ENCODE measurements at places on chromosomes 12 and 14.

- DNase-seq = no peak
Observed at GRCh38 chr14:69770559-69770958, 3.6 kb downstream of the SRSF5 start.

- DNase-seq = no peak
Observed at GRCh38 chr14:100432652-100433427, 109.7 kb downstream of the SLC25A47 start.

DNA sequence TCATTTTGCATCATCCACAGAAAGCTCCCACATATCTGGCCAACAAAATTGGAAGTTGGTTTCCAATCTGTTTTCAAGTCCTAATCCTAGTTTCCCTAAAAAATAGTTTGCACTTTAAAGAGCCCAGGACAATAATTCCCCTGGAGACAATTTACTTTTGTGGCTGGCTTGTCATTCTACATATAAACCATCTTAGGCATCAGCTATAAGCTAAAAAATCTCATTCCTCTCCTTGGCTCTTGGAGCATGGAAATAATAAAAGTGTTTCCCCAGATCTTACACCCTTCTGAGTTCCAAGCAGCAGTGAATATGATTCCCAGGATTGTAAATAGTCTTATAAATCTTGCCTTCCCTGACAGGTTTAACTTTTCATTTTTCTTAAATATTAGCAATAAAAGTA lies 89.1 kb upstream of the NUDT4 start:
- no peak for DNase-seq

DNA sequence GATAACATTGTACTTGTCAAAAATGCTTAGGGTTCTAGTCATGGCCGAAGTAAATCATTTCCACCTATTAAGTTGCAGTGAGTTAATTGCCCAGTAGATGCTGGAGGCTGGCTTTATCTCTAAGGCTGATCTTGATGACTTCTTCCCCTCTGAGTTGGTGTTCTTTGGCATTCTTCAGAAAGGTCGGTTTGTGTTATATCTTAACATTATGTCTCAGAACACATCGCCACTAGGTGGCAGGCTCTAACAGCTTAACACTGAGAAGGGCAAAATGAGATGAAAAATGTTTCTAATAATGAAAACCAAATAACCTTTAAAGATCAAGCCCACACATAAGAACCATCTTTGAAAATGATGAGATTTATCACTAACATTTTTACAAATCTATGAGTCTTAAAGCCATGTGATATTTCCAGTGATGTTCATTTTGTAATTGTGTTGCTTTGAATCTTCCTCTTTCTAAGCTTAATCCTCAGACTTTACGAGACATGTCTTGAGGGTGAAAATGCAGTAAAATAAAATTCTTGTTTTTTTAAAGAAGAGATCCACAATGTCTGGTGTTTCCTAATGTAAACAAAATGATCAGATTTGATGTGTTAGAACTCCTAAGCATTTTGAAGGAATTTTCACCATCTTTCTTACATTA lies 28.6 kb downstream of the SUDS3 start:
- peak; percentile 13 for DNase-seq

GRCh38 chr12:20807192-20808080 lies 3.1 kb upstream of the SLCO1B3 start:
- no peak for DNase-seq

- no peak for DNase-seq
Observed at GRCh38 chr14:99737451-99737951, 53.4 kb downstream of the CYP46A1 start.

- no peak for DNase-seq
Observed at GRCh38 chr12:75960086-75960910, 71.3 kb downstream of the PHLDA1 start.

- peak; percentile 76 for DNase-seq
Observed at GRCh38 chr14:76152333-76152681, 585 bp downstream of the GPATCH2L start.

- no peak for DNase-seq
Observed at GRCh38 chr12:92223481-92223880, 77.8 kb upstream of the BTG1 start.

GRCh38 chr12:40832668-40833067 lies 140.4 kb downstream of the CNTN1 start:
- DNase-seq = no peak

DNA sequence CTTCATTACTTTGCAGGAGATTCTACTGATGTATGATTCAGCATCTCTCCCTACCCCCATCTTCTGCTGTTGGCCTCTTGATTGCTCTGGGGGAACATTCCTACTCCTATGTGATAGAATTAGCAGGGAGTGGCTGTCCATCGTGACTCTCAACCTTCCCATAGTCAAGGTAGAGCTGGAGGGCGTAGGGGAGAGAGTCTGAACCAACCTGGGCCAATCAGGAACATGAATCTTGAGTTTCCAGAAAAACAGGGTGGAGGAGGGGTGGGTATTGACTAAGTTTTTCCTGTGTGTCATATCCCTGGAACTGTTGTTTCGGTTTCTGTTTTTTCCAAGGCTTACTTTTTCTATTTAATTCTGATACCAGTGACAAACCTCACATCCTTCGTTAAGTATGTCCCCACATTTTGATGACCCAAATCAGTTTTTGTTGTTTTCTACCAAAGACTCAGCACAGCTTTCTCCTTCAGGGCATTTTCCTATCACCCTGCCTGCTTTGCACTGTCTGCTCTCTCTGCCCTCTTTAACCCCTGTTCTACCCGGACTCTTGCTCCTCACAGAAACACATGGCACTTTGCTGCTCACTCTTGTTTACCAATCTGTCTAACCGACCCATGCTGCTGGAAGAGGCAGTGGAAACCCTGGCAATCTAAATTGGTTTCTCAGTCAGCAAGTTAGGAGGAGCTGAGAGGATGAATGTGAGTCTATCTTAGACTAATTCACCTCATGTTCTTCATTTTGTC lies 1428.3 kb downstream of the AACS start:
- DNase-seq = no peak

- no peak for DNase-seq
Observed at GRCh38 chr12:49946086-49946485, 4.5 kb upstream of the AQP2 start.

DNA sequence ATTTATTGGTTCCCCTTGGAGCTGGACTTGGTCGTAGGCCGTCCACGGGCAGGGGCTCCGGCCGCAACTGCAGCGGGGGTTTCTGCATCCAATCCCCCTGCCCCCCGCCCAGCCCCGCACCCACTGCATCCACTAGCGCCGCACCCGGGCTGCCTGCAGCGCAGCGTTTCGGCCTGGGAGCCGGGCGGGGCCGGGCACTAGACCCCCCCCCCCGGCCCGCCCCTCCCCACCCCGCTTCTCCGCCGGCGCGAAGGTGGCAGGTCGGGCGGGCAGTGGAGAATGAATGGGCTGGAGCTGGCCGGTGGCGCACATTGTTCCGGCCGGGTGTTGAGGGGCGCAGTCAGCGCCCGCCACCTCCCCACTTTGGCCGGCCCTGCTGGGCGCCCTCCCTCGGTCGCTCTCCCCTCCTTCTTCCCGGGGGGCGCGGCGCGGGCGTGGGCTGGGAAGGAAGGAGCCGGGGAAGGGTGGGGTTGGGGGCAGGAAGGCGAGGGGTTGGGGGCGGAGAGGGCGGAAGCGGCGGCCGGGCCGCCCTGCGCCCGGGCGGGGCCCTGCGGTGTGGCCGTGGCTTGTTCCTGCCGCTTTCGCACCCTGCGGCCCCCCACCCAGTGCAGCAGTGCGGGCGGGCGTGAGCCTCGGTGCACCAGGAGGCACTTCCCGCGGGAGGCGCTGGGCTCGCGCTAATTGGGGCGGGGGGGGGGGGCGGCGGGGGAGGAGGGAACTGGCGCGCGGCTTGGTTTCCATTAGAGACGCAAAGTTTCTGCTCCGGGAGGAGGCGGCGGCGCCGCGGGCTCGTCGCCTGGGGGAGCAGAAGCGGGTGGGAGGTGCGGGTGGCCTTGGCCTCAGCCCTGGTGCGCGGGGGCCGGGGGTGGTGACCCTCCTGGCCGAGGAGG lies 841 bp downstream of the CALM1 start:
- peak; percentile 72 for DNase-seq

- no peak for DNase-seq
Observed at GRCh38 chr12:113422030-113422885, at the start of gene SDSL. Gene SDSL (plus strand): TSS chr12:113422380. CDS start chr12:113427983, 5,603 bp downstream.

DNA sequence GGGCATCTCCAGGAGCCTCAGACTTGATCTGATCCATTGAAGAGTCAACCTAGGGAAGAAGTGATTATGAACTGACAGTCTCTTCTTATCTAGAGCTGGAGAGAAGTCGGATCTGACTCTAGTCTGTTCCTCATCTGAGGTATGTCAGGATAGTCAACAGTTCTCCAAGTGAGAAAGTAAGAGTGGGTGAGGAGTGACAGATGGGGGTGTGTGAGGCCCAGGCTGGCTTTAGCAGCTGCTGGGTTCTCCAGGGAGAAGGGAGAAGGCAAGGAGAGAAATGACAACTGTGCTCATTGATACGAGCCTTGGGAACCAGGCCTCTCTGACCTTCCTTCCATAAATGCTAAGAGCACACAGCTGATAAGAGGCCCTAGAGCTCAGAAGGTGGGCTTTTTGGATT lies 53.3 kb downstream of the IRAK3 start:
- DNase-seq = no peak

DNA sequence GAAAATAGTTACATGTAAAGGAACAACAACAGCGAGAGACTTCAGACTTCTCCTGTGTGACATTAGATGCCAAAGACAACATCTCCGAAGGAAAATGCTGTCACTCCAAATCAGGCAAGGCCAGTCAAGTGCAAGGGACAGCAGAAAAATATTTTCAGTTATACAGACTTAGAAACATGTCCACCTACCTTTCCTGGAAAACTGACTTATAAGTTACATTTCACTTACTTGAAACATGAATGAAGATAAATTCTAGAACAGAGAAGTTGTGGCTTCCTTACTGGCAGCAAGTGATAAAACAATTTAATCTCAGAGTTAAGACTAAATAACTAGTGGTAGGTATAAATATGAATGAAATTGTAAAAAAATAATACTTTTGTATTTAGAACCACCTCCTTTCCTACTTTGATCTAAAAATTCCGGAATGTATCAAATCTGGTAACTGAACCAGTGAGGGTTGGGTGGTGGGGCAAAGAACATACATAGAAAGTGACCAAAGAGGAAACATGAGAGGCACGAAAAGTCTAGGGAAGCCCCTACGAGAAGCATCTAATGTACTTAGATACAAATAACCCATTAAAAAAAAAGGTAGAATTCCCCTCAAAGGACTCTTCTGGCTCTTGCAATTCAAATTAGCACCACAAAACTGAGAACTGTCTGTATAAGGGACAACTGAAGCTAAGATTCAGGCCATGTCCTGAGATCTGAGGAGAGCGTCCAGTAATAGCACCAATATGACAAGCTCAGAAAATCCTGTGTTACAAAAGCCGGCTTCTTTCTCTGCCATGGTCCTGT lies 21.2 kb downstream of the MTHFD1 start:
- DNase-seq = no peak

- peak; percentile 2 for DNase-seq
Observed at GRCh38 chr14:97276573-97276972, 479.4 kb downstream of the VRK1 start.

DNA sequence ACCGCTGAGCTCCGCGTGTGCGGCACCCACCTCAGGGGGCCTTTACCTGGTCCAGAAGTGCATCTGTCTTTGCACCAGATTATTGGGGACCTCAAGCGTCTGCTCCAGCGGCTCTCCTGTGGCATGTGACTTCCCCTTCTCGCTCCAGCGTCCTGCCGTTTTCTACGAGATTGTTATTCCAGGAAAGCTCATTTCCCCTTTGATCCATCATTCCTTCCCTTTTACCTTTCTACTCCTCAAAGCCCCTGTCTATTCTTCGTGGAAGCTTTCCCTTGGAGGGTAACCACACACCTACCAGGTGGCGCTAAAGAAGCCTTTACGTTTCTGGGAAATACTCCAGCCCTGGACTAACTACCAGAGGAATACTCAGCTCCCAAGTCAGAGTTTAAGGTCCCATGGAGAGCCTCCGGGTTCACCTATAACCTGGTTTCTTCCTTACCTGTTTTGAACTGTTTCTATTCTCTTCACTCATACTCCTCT lies 1.5 kb downstream of the FKBP4 start:
- DNase-seq = no peak

GRCh38 chr12:90211017-90211416 lies 502.4 kb upstream of the ATP2B1 start:
- no peak for DNase-seq

- DNase-seq = no peak
Observed at GRCh38 chr12:9667403-9668160, 1.9 kb upstream of the CLEC2D start.

- DNase-seq = no peak
Observed at GRCh38 chr12:120211904-120212283, 11.0 kb upstream of the RPLP0 start.

GRCh38 chr12:28425526-28425925 lies 235.3 kb downstream of the CCDC91 start:
- DNase-seq = no peak

DNA sequence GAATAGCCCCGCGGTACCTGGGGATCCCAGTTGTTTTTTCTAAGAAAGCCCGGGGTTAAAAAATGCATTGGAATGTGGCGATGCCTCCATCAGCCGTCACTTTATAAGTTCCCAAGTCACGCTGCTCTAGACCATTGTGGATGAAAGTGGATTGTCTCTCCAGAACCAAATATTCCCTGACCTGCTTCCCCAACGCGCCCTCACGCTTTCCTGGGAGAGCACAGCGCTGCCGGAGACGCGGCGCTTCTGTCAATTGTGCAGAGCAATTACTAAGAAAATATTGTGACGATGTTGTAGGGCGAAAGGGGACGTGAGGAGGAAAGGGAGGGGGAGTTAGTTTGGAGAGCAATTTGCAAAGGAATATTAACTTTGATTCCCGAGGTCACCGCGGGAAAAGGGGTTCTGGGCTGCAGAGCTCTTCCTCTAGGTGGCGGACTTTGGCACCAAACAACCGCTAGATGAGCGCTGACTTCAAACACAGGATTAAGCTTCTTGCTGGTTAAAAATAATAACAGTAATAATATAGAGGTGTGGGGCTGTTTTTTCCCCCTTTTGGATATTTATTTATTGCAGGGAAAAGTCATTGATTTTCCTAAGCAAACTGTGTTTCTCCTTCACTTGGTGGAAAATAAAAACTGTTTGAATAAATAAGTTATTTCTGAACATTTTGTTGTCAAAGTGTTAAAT lies 9.6 kb upstream of the FOXG1 start:
- no peak for DNase-seq

- peak; percentile 55 for DNase-seq
Observed at GRCh38 chr14:104399432-104400155, 180.0 kb upstream of the C14orf180 start.

- no peak for DNase-seq
Observed at GRCh38 chr14:105882626-105883025, 356.2 kb downstream of the TMEM121 start.

- no peak for DNase-seq
Observed at GRCh38 chr12:12081836-12082497, 11.2 kb downstream of the BCL2L14 start.

DNA sequence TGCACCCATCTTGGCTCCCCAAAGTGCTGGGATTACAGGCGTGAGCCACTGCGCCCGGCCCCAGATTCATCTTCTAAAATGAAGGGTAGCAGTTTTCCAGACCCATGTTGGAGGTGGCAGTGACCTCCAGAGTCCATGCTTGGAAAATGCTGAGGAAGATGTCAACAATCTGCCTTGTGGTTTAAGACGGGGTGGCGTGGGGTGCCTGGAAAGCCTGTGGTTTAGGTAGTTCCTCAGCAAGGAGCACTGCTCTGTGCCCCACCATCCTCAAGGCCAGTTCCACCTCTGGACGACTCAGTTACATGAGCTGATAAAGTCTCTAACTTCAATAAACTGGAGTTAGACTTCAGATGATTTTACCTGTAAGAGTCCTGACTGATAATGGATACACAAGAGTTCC lies 48.6 kb downstream of the DRAM1 start:
- no peak for DNase-seq

Measured in central memory CD4-positive, alpha-beta T cell (primary cell).